ENCODE measurements at places on chromosomes 11 and 22.

- DNase-seq: no peak
Observed at GRCh38 chr22:49825944-49826602, 1.6 kb downstream of the BRD1 start.

DNA sequence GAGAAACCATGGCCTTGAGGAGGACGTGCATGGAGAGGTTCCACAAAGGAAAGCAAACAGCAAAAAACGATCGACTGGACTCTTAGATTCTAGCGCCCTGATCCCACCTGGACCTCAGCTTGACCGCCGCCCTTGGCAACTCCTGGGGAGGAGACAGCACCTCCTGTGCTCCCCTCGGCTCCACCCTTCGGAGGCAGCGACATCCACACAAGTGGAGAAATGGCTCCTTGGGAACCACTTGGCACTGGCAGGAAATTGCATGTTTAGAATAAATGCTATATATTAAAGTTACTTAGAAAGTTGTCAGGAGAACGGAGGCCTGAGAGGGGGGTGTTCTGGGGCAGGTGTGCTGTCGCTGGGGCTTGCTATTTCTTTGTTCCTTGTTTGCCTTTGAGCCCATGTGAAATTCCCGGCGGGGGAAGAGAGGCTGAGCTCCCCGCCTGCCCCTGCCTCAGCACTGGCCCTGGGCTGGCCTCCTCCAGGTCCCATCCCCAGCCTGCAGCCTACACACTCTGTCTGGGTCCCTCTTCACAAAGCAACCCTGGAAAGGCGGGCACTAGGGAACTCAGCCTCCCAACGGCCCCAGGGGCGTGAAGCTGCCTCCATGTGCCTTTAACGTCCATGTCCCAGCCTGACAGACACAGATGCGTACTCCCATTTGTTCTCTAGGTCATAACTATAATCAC is 395.3 kb downstream of the BRD1 start:
- no peak for DNase-seq

DNA sequence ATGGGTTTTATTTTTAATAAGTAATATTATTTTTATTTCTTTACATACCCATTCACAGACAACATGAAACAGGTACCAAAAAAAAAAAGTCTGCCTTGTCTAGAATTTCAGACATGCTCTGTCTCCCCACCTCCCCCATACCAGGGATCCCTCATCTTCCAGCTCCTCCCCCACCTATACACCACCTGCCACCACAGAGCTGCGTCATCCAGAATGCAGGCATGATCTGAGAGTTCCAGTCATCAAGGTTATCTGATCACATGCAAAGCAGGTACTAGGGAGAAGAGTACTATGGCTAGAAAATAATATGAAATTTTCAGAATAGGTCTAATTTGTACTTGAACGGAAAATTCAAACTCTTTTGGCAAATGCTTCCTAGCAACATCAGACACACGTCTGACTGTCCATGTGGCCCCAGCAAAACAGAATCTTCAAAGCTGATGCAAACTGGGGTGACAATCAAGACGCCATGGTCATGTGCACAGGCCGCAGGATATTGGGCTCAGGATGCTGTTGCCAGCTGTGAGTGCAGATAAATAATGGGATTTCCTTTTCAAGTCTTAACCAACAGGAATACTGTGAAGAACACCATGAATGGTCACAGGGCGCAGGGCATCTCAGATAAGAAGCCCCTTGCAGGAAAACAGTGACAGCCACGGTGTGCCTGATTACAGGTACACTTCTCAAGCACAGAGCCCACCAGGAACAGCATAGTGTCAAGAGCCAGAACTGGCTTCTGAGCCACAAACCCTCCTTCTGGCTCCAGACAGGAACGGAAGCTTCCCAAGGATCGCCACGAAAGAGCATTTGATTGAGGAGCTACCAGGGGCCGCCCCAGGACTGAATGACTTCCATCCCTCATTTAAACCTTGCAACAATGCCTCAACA is 169.5 kb downstream of the EFCAB6 start:
- DNase-seq: no peak

DNA sequence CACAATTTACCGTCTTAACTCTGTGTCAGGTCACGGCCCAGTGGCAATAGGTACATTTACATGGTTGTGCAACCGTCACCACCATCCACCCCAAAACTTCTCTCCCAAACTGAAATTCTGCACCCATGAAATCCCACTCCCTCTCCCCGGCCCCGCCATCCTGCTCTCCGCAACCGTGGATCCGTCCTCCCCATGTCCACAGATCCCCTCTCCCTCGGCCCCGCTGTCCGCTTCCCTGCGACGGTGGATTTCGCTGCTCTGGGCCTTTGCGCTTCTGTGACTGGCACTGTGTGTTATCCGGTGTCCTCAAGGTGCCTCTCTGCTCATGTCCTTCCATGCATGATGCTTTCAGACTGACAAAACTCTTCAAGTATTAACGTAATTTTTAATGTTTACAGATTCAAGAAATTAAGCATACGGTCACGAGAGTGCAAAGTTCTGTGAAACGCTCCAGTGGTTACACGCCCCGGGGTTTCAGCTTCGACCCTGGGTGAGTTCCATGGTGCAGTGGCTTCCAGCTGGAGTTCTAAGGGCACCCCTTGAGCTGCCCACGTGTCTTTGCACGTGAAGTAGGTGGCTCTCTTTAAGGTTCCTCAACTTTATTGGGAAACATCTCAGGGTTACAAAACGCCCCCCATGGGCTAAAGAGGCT is 76.4 kb downstream of the KCNQ1 start:
- no peak for DNase-seq

- DNase-seq: no peak
Observed at GRCh38 chr11:114141863-114142580, 82.5 kb downstream of the ZBTB16 start.

GRCh38 chr11:127592371-127592770 is 591.8 kb upstream of the KIRREL3 start:
- DNase-seq: no peak

DNA sequence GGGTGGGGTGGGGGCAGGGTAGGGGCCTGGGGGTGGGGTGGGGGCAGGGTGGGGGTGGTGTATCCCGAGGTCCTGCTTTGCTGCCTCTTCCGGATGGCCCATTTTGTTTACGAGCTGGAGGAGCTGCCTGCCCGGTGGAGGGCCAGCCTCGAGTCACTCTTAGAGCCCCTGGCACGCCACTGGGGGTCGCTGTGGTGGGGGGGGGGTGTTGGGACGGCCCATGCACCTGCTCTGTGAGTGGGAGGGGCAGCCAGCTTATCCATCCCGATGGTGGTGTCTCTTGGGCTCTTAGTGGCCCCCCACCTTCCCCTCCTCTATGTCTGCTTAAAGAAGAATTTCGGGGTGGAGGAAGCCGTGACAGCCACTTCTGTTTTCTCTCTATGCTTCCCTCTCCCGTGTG is 24.6 kb downstream of the MRGPRD start:
- DNase-seq: no peak

- DNase-seq: no peak
Observed at GRCh38 chr11:11476971-11477645, 124.1 kb upstream of the CSNK2A3 start.

GRCh38 chr22:45265535-45265934 is 19.2 kb upstream of the UPK3A start:
- DNase-seq: no peak

DNA sequence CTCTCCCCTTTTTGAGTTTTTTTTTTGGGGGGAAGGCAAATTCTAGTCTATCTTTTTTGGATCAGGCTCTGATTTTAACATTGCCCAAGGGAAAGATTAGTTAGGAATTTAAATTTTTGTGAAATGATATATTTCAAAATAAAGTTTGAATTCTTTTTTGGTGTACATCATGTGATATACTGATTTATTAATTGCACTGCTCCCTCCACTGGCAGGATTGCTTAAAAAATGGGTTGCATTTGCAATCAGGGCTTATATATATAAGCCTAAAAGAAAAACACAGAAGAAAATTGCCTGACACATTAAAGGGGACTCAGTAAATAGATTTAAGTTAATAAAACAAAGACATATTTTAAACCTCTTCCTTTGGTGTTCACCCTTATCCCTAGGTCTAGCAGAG is 1.2 kb downstream of the DYNC2H1 start:
- DNase-seq: peak; percentile 8

- DNase-seq: no peak
Observed at GRCh38 chr22:41074061-41074460, 18.3 kb upstream of the EP300 start.

GRCh38 chr11:86183694-86184093 is 60.9 kb upstream of the EED start:
- no peak for DNase-seq

DNA sequence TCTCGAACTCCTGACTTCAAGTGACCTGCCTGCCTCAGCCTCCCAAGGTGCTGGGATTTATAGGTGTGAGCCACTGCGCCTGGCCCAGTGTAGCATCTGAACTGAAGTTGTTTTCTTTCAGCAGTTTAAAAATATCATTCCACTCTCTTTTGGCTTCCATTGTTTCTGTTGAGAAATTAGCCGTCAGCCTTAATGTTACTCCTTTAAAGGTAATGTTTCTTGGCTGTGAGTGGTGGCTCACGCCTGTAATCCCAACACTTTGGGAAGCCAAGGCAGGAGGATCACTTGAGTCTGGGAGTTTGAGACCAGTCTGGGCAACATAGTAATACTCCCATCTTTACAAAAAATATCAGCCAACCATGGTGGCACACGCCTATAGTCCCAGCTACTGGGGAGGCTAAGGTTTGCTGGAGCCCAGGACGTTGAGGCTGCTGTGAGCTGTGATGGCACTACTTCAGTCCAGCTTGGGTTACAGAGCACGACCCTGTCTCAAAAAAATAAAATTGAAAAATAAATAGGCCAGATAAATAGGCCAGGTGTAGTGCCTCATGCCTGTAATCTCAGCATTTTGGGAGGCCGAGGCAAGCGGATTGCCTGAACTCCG is 25.9 kb downstream of the MCAM start:
- DNase-seq: no peak

- no peak for DNase-seq
Observed at GRCh38 chr22:50576070-50576469, 2.2 kb downstream of the CPT1B start.

DNA sequence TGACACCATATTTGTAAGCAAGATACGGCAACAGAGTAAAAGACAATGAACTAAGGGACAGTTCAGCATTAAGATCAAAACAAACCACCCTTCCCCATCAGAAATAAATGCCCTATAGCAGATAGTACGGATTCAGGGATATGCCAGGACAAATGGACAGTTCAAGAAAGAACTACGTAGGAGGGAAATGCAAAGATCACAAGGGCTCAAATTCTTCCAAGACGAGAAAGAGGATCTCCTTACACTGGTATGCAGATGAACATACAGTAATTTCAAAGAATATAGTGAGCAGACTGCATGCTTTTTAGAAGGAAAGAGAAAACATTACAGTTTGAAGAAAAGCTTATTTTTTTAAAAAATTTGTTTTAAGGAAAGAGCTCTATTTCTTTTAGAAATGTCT is 124.7 kb upstream of the APOA1 start:
- no peak for DNase-seq

All from H4 (cell line).